ENCODE measurements at places on chromosomes 3 and 15.

DNA sequence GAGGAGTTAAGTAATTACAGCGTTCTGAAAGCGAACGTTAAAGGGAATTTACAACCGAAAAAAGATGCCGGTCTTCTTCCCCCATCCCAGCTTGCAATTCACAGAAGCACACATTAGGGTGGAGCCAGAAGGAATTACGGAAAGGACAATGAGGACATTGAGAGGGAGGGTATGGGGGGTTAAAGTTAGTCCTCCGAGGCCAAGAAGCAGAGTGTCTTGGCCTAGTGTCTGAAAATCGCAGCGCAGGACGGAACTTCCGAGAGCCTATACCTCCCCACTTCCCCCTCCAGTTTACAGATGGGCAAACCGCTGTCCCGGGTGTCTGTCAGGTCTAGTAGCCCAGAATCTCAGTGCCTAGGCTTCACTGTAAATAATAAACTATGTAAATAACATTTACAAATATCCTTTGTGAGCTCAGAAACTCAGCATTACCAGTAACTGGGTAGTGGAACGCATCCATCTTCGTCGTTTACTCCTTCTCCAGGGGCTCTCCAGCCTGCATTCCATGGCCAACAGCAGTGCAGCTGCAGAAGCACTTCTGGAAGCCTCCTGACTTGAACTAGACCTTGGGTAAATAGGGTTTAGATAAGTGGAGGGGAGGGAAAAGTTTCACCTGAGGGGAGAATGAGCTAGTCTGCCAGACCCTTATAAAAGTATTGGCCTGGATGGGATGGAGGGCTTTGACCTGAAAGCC lies 922 bp downstream of the ADPRH start:
- DNase-seq = peak; percentile 32

- DNase-seq = no peak
These were observed 16.5 kb downstream of the BCHE start for GRCh38 chr3:165820671-165821123.

GRCh38 chr3:54827776-54828175 lies 100.1 kb downstream of the LRTM1 start:
- DNase-seq = no peak

DNA sequence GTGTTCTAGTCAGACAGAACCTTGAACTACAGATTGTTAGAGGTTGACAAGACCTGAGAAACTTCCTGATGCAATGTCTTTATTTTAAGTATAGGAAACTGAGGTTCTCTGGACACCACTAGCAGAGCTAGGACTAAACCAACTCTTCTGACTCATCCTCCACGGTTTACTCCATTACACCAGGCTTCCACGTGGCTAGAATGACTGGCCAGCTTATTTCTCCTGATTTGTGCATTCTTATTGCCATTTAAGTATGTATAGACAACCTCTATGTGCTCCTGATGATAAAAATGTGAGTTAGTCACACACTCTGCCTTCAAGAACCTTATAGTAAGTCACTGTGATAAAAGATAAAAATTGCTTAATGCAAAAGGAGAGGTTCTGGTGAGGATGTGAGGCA lies 182.7 kb downstream of the MEX3B start:
- DNase-seq = no peak

DNA sequence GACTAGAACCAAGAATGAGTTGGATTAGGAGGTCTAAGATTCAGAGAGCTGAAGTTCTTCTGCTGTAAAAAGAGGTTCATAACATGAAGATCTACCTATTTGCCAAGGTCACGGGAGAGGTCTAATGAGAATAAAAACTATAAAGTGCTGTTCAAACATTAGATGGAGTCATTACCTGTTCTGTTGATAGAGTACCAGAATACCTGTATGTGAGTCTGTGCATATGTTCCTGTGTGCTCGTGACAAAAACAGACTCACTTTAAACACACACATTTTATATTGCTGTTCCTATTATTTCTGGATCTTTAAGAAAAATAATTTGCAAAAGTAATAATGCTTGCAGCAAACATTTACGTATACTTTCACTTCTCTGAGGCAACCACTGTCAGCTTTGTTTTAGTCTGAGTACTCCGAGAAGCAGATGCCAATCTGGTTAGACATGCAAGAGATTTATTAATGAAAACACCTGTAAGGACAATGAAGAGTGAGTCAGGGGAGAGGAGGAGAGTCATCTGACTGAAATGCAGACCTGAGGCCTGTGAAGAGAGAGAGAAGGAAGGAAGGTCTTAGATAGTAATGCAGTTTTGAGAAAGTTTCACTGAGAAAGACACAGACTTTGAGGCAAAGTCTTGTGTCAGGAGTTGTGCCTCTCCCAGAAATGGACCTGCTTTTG lies 221.2 kb downstream of the SQOR start:
- no peak for DNase-seq

GRCh38 chr3:62570888-62571287 lies 197.5 kb upstream of the FEZF2 start:
- no peak for DNase-seq

DNA sequence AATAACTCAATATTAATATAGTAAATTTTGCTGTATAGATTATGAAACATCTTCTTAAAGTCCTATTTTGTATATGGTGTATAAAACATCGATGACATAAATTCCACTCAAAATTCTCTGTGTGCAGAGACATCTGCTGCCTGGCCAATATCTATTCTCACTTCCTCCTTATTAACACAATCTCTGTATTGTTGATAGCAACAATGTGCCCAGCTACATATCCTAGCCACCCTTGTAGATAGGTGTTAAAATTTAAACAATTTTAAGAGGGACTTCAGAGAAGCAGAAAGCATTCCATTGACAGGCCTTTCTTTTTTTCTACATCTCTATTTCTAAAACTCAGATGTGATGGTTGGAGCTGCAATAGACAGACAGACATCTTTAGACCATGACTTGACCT lies 72.3 kb downstream of the FGF12 start:
- no peak for DNase-seq

DNA sequence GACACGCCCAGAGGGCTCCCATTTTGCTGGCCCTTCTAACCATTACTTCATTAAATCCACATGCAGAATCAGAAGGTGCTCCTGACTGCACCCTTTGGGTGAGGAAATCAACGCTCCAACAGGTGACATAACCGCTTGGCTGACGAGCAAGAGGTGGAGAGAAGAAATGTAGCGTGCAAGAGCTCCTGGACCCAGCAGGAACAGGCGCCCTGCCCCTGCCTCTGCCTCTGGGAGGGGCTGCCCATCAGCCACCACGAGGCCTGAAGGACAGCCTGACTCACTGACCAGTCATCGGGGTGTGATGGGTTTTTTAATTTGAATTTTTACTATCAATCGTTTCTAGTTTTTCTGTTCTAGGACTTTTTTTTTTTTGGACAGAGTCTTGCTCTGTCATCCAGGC lies 218.2 kb downstream of the ADAMTS17 start:
- no peak for DNase-seq

- no peak for DNase-seq
These were observed 30.1 kb downstream of the BDH1 start for GRCh38 chr3:197525706-197526105.

- no peak for DNase-seq
These were observed 53.5 kb upstream of the LRRN1 start for GRCh38 chr3:3745693-3746092.

Data from hematopoietic multipotent progenitor cell treated with erythropoietin and hydrocortisone succinate and interleukin-3 and kit ligand, for 8 days (in vitro differentiated cells).